ENCODE measurements at places on chromosomes 2 and 18.

- DNase-seq, result no peak
Measured at GRCh38 chr18:45738660-45739059, 14.7 kb downstream of the SLC14A1 start.

- no peak for DNase-seq
Measured at GRCh38 chr18:49865401-49865800, 52.1 kb upstream of the ACAA2 start.

DNA sequence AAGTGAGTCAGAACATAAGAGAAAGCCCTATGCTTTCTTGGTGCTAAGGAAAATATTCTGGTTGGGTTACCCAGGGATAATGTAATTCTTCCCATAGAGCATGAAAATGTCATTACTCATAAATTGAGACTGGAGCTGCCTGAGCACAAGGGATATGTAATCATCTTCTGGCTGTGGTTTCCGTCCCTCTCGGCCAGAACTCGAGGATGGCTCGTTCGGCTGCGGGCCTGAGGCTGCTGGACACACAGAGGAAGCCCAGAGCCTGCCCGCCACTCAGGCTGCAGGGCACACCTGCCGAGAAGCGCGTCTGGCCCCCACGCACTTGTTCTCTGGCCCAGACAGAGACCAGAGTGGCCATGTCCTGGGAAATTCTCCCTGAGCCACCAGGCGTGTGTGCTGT lies 104.9 kb downstream of the ASAP2 start:
- DNase-seq, result no peak

- DNase-seq, result no peak
Measured at GRCh38 chr2:52345082-52345481, 1313.2 kb upstream of the NRXN1 start.

DNA sequence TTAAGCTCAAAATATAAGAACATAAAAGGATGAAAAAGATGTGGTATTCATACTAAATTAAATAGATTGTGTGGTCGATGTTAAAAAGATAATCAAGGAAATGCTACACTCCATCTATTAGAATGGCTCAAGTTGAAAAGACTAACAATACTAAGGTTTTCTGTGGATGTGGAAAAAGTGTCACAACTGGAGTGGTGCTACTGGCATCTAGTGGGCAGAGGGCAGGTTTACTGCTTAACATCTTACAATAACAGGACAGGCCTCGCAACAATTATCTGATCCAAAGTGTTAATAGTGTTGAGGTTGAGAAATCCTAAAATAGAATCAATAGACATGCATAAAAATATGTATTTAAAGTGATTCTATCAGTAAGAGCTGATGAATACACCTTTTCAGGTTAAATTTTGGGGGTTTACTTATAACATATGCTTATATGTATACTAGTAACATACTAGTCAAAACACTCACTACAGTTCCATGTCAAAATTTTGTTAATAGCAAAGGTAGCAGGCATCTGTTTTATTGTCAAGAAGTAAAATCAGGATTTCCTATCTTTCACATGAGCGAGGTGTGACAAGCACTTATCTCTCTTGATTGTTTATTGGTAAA lies 91.5 kb upstream of the TMEFF2 start:
- DNase-seq, result no peak

Measured in stimulated activated CD8-positive, alpha-beta memory T cell treated with anti-CD3 and anti-CD28 coated beads, Interleukin-4, amount 100 ng/mL, for 1 hour (primary cell).